ENCODE measurements at places on chromosomes 12 and 14.

DNA sequence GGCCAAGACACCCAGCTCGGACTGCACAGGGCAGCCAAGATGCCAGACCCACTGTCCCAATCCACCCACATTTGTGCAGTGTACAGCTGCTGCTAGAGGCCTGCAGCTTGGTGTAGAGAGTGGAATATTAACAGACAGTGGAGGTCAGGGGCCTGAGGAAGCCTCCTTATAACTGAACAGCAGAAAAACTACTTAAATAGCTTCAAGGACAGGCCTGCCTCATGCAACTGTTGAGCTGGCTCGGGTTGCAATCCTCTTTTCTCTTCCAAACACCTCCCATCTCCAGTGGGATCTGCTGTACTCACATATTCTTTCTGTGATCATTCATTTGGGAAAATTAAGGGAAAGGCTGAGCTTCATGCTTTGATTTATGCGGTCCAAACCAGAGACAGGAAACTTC is 1043.2 kb upstream of the TMEM132C start:
- no peak for DNase-seq

- DNase-seq = no peak
Observed at GRCh38 chr12:67388331-67389138, 119.4 kb downstream of the CAND1 start.

DNA sequence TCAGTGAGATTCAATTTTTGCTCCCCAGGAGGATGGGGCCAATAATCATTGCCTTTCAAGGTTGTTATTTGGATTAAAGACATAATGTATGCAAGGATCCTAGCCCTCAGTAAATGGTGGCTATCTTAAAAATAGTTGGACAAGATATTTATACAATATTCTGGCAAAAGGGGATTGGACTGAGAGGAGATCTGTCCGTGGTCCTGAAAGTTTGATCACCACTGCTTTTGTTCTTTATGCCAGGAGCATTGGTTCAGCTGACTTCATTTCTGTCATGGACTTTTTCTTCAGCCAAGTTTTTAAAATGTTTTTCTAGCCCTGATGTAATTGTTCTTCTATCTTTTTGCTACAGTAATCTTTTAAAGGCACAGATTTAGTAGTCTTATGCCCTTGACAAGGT is 70.2 kb upstream of the TCL1A start:
- no peak for DNase-seq

DNA sequence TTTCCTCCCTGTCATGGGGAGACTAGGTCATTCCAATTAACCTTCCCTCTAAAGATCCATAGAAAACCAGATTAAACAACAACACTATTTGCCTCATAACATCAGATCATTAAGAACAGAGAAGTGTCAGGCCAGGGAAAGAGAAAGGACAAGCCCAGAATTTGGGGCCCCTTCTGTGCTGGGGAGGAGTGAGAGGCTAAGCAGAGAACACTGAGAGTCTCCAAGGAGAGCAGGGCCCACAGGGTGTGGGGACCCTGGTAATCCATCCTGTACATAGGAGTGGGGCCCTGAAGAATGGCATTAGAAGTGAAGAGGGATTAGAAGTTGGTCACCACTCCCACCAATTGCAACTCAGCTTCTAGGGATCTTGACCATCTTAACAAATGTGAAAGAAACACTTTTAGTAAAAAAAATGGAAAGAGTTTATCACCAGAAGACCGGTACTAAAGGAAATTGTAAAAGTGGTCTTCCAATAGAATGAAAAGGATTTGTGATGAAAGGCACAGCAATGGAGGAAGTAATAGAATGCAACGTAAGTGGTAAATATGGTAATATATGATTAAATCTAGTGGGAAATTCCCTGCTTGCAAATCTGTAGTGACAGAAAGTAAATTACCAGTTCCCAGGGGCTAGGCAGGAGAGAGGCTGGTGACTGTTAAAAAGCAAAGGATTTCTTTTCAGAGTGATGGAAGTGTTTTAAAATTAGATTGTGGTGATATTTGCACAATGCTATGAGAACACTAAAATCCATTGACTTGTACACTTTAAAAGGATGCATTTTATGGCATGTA is 14.0 kb upstream of the TMTC1 start:
- DNase-seq = no peak

Data from memory B cell (primary cell).